SW 1271 (cell line): ENCODE measurements at places on chromosomes 7 and 10.

DNA sequence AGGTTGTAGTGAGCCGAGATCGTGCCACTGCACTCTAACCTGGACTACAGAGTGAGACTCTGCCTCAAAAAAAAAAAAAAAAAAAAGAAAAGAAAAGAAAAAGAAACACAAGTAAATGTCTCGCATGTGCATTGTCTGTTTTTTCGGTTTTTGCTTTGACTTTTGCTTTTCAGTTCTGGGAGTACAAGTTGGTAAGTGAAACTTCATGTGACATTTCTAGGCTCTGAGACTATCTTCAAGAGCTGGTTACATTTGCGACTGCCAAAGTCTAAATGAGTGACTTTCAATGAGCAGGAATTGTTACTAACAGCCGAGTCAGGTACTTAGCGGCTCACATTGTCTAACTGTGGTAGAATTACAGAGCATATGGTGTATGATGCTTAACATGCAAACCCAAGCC lies 107.0 kb upstream of the CELF2 start:
- DNase-seq, result no peak

DNA sequence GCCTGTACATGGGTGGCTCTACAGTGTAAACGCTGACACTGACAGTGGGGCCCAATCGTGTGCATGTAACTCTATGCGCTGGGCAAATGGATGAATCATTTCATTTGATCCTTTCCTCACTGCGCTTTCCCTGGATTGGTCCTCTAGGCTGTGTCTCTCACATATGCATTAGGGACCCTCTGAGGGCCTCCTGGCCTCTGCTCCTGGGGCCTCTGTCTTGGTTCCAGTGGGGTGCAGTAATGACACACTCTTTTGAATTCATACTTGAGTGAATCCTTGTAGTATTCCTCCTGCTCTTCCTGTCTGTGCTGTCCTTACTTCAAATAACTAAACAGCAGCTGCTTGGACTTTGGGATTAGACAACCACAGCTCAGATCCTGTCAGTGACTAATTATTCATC lies 176.5 kb upstream of the ADO start:
- no peak for DNase-seq

DNA sequence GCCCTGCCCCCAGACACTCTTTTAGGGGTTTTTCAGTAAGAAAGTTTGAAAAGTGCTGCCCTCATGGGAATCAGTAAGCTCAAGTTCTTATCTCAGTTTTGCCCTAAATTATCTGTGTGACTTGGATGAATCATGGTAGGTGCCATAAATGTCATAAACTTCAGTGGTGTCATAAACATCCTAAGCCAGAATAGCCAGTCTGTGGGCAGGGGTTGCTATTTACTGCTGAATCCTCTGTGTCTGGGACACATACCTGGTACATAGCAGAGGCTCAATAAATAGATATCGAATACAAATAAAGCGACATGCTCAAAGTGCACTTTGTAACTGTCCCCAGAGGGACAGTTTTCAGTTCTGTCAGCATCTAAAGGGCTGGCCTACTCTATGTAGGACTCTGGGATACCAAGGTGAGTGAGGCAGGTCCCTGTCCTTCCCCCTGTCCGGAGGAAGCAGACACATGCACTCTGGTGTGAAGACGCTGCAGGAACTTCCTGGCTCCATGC lies 502.1 kb downstream of the RPS24 start:
- no peak for DNase-seq

DNA sequence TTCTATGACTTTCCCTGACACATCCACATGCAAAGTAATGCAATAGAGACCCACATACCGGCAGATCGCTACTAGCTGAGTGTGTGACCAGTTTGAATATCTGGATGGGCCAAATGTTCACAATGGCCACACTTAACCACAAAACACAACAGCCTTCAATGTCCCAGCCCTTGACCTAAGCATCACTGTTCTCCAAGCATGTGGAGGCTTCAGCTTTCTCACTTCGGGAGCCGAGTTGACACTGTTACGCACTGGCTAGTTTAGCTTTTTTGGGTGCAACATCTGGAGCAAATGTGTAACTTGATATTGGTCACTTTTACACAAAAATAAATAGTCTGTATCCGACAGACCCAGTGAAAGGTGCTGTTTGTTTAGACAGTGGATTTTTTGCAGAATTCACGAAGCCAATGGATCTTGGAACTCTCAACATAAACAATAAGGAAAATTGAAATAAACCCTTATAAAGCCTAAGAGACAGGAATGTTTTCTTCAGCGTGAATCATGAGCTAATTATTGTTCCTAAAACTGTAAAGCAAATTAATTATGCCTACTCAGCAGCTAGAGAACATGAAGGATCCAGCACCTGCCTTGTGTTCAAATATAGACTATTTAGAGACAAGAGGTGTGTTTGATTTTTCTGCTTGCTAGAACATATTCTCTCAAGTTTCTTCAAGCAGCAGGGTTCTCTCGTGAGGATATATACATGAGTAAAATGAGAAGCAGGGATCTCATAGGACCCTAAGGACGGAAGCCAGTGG lies 117.6 kb upstream of the JCAD start:
- DNase-seq, result no peak

DNA sequence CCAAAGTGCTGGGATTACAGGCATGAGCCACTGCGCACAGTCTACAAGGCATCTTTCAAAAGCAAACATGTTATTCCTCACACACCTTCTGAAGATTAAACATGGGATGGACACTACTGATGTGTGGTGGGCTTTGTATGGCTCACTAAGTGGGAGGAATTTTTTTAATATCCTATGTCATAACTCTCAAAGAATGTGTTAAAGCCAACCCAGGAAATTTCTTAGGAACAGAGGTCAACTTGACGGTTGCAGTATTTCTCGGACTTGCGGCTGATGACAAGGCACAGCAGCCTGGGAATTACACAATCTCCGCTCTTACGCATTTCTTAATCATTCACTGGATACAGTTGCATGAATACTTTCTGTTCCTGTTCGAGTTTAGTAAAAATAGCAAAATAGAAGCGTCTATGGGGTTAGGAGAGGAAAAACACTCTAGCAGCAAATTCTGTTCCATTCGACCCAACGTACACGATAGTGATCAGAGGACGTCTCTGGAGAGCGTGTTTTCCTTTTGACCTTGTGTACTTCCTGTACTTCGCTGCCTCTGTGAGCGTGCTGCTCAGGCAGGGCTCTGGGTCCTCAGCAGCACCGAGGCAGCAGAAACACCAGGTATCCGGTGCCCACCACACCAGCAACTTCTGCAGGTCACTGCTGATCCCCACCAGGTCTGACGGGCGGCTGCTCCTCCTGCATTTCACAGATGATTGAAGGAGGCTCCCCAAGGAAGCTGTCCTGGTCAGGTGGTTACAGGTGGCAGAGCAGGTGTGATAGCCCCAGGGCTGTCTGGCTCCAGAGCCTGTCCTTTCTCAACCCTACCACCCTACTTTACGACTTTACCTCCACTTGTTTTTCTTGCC lies 26.4 kb upstream of the SRGN start:
- peak; percentile 96 for DNase-seq

DNA sequence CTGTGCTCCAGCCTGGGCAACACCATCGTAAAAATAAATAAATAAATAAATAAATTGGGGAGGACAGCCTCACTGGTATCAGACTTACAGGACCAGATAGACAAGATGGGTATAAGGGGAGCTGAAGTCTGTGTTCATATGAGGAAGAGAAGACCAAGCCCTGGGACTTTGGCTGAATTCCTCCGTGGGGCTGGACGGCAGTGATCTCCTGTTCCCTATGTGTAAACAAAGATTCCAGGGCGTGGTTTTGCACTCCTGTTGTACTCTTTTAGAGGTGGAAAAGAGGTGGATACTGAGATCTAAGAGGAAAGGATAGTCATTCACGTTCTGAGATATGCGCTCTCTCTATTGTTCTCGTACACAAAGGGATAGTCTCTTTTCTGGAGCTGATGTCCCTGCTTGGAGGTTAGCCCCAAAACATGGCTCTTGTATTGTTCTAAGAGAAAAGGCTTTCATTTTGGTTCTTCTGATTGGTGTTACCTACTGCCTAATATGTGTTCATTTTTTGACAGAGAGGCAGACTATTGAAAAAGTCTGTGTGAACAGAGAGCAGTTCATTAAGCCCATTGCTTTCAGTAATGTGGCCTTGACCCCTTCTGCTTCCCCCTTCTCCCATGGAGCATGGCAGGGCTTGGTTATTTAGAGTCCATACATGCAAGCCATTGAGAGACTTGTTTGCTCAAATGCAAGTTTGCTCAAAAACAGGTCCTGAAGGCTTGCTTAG lies 12.3 kb downstream of the KCTD7 start:
- DNase-seq, result no peak

GRCh38 chr10:119222537-119222936 lies 15.2 kb downstream of the GRK5 start:
- no peak for DNase-seq

- DNase-seq, result no peak
Observed at GRCh38 chr10:97136756-97137155, 49.0 kb downstream of the SLIT1 start.
